ENCODE measurements at places on chromosomes 13 and 19. TPM values are rescaled to one million over a fixed set of nuclear protein-coding genes. Genes with fewer than 3 reads are reported as not detected.

DNA sequence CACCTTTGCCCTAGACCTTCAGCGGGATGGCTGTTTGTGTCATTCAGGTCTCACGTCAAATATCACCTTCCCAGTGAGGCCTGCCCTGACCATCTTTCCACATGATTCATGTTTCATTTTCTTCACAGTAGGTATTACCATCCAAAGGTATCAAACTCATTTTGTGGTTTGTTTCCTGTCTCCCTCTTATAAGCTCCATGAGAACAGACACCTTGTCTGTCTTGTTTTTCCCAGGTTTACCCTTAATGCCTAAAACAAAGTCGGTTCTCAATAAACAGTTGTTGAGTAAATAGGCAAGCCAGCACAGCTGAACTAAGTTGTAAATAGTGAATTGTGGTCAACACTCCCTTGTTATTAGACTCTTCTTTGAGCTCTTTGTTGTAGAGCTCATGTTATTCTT lies 122.6 kb upstream of the GJB6 start:
- no peak for DNase-seq

- DNase-seq = no peak
Observed at GRCh38 chr13:85194482-85194881, 604.7 kb downstream of the SLITRK6 start.

GRCh38 chr13:48492470-48493065 lies 40.3 kb downstream of the RCBTB2 start:
- DNase-seq = peak; percentile 86

GRCh38 chr13:62629618-62630017 lies 1214.0 kb upstream of the PCDH20 start:
- DNase-seq = no peak

- no peak for DNase-seq
Observed at GRCh38 chr19:3369337-3370213, 3.2 kb downstream of the NFIC start.

DNA sequence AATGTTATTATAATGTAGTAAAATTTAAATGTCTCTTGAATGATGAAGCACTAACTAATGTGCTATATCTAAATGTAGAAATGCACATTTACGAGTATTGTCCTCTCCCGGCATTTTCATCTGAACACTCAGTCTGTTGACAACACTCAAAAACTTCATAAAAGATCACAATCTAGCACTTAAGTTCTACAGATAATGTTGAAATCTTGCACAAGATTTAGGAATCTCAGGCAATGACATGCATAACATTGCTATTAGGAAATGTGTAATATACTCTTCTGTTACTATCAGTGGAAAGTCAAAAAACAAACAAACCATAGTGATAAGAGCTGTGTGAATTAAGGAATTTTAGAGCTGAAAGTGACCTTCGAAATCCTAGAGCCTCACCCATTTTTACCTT lies 37.5 kb upstream of the XPO4 start:
- DNase-seq = no peak

DNA sequence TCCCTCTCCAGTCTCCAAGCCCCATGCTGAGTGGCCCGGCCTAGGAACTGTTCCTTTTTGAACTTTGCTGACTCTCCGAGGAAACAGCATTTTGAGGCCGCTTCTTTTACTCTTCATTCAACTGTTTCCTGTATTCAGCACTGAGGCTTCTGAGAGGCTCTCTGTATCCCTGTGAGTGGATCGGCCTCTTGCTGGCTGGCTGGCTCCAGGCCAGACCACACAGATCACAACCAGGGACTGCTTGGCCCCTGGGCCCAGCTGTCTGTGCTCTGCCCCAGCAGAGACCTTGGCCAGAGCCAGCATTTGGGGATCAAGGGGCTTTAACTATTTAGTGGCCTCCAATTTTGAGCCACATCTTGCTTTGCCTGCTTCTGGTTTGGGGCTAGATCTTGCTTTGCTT lies 75.6 kb upstream of the KL start:
- no peak for DNase-seq

DNA sequence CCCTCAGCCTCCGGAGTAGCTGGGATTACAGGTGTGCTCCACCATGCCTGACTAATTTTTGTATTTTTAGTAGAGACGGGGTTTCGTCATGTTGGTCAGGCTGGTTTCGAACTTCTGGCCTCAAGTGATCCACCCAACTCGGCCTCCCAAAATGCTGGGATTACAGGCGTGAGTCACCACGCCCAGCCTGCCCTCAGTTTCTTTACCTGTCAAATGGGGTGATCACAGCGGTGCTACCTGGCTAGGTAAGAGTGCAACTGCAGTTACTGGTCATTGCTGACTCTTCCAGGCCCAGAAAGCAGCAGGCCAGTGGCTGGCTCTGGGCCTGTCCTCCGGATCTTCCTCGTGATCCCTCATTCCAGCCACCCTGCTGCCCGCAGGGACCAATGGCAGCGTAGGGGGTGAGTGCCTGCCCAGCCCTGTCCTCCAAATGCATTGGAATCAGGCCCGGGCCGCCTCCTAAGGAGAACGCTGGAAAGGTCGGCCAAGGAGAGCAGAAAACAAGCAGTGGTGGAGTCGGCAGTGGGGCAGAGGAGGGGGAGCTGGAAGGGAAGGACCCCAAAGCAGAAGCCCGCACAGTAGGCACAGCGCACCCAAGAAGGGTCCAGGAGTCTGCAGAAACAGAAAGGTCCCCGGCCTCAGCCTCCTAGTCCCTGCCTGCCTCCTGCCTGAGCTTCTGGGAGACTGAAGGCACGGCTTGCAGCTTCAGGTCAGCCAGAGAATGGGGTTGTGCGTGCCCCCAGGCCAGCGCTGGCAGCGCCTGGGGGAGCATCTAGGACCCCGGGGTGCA lies 1.8 kb upstream of the SLC27A1 start:
- no peak for DNase-seq

CCDC97 gene
- 50.4 TPM for total RNA-seq

EDNRB gene
- not detected for total RNA-seq

LGALS14 gene
- total RNA-seq = not detected

VSIG10L gene
- 0.99 TPM for total RNA-seq

NLRP7 gene
- total RNA-seq = not detected

TMC4 gene
- total RNA-seq = 4.9 TPM

SSBP4 gene
- total RNA-seq = 123 TPM
